Natural killer cell treated with Interleukin-12 subunit alpha and Interleukin-12 subunit beta and Interleukin-15 and Interleukin-18, amount 100 ng/mL, for 72 hours (primary cell): ENCODE measurements at places on chromosomes 5 and 9.

DNA sequence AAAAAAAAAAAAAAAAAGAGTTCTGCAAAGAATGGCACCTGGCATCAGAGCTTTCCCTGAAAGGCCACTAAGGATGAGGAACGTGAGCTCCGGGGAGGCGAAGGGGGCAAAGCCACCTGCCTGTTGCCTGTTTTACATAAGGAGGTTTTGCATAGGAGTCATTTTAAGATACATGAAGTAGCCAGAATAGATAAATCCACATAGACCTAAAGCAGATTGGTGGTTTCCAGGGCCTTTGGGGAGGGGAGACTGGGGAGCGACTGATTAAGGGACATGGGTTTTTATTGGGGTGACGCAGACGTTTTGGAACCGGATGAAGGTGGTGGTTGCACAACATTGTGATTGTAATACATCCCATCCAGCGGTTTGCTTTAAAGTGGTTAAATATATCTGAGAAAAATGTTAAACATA lies 7.1 kb downstream of the NEK6 start:
- DNase-seq: no peak

GRCh38 chr5:132677682-132678400 lies 4.1 kb downstream of the IL4 start:
- no peak for DNase-seq

DNA sequence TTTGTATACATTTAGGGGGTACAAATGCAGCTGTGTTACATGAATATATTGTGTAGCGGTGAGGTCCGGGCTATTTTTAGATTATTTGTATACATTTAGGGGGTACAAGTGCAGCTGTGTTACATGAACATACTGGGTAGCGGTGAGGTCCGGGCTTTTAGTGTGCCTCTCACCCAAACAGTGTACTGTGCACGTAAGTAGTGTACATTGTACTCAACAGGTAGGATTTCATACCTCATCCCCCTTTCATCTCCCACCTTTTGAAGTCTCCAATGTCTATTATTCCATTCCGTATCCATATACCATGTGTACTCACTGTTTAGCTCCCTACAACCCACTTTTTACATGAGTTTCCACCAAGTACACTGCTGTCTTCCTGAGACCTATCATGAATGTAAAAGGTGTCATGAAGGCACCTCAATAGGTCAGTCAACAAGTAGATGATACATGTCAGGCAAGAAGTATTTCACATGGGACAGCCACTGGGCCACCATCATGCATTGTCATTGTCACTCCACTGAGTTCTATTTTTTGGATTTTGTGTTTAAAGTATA lies 27.7 kb downstream of the SKP1 start:
- no peak for DNase-seq

DNA sequence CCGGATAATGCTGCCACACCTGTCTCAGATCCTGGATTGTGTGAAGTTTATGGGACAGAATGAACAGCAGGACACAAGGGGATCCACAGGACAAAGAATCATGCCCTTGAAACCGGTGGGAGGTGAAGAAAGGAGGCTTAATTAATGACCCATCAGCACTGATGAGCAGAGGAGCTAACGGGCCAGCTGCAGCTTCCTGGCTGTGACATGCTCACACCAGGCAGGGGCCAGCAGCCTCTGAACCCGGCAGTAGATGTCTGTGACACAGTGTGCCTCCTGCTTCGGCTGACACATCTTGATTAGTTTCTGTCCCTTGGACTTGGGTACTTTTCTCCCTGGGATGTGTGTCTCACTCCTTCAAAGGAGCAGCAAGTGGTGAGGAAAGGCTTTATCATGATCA lies 328.8 kb upstream of the BRINP1 start:
- no peak for DNase-seq

DNA sequence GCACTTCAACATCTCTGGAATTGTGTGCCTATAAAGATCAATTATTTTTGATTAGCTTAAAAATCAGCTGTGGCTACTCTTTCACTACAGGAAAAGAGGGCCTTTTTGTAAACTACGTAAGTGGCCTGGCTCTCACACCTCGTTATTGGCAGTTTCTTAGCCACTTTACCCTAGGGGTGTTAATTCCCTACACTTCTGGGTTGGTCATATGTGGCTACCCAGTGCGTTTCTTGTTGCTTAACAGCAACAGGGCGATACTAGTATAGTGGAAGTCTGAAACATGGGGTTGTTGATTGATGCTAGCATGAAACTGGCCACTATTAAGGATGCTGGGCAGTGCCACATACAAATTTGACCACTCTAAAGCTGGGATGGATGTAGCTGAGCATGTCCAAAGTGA lies 174.7 kb upstream of the CDH12 start:
- DNase-seq: no peak

- no peak for DNase-seq
Measured at GRCh38 chr5:148353634-148354033, 18.3 kb downstream of the SPINK9 start.

DNA sequence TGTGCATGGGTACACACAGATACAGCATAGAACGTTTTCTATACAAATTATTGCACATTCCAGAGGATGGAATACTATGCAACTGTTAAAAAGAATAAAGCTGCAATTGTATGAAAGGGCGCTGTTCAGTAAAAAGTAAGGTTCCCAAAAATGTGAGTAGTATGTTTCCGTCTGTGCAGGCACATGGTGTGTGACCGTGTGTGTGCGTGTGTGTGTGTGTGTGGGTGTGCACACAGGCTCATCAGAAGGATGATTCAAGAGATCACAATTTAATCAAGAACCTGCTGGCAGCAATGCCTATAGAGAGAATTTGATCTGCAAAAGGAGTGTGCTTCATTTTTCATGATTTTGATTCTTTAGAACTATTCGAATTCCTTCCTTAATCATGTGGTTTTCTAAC lies 76.3 kb downstream of the SEMA4D start:
- no peak for DNase-seq
